ENCODE measurements at places on chromosomes 16 and 17.
A peak's percentile ranks its signal among the peaks of the same experiment; 100 is the strongest.

- peak; percentile 72 for DNase-seq
These were observed 505 bp upstream of the COG1 start for GRCh38 chr17:73192206-73192893.

- DNase-seq: no peak
These were observed 10.0 kb upstream of the ZFP3 start for GRCh38 chr17:5068236-5068635.

DNA sequence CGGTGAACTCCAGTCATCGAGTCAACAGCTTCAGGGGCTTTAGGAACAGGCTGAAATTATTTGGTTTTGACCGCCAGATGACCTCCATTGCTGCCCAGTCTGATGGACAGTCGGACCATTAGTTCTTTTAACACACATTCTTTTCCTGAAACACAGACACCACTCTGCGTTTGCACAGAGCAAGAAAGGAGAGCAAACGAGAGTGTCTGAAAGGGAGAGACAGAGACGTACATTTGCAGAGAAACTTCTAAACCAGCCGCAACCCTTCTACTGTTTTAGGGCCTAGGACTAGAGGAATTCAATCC is 156.1 kb downstream of the SNX11 start:
- no peak for DNase-seq

- DNase-seq: no peak
These were observed 24.1 kb upstream of the GNG13 start for GRCh38 chr16:824601-825000.

DNA sequence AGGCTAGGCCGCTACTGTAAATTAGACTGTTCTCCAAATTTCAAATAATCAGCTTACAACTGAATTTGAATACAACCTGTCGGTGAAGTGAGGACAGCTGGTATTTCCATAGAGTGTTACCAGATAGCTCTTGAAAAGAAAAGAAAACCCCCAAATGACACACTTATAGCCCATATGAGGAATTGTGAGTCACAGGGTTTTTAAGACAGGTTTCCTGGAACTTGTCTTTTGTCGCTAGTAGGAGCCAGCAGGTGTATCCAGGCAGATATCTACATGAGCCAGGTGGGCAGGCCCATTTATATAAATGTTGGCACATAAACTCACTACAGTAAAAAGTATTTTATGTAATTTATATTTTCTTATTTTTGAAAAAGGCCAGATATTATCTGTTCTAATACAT is 24.0 kb downstream of the TNRC6A start:
- peak; percentile 46 for DNase-seq

DNA sequence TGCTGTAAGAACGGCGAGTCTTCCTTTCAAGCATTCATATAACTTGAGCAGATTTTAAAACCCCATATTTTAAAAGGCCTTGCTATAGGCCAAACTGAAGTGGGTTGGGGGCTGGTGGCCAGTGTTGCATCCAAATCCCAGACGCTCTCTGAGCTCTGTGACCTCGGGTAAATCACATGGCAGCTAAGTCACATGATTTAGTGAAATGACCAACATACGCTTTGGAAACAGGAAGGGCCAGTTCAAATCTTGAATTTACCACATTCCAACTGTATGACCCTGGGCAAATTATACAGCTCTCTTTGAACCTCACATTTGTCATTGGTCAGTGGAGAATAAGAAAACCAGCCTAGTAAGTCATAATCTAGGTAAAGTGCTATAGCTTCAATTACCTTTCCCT is 519.3 kb downstream of the HAPSTR1 start:
- no peak for DNase-seq

DNA sequence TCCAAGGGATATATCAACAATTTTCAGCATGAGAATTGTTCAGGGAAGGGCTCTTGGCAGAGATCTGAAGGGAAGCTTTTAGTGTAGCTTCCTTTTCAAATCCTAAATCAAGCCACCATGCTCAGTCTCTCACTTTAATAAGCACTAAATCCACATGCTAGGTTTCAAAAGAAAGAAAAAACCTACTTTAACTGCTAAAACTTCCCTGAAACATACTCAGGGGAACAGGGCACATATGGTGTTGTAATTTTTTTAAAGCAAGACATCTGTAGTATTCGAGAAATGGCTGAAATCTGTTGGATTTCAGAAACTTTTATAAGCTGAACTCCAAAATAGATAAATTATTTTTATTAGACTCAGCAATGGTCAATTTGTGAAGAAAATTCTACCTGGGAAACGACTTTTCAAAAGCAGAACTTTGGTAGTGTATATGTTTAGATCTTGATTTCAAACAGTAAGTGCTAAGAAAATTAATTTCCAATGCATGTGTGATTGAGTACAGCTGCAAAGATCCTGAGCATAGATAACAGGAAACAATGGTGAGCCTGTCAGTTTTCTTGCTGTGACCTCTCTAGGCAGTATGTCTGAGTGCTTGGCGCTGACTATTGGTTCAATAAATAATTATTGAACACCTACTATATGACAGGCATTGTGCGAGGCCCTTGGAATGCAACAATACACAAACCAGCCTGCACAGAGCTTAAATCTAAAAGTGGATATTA is 804.5 kb upstream of the SOX9 start:
- DNase-seq: no peak

GRCh38 chr16:87451563-87452210 is 41.1 kb downstream of the ZCCHC14 start:
- DNase-seq: no peak

DNA sequence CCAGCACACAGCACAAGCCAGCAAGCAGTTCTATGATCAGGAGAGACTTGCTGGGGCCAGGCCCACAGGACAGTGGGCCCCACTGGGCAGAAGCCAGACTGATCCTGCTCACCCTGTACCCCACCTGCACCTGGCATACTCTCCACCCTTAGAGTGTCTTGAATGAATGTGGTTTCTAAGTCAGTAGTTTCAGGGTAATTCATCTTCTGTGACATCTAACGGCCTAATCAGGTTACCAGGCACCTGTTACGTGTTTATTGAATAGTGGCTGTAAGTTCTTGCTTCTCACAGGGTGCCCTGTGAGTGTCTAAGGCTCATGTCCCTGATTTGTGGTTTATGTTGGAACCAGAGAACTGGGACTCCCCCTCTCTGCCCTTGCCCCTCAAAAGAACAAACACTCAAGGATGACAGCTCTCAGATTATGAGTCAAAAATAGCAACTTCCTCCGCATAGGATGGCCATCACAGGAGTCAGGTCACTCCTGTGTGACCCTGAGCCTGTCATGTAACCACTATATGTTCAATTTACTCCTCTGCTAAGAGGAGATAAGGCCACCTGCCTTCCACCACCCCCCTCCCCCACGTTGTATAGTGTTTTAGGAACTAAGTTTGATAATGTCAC is 7.0 kb upstream of the OR2C1 start:
- DNase-seq: no peak

DNA sequence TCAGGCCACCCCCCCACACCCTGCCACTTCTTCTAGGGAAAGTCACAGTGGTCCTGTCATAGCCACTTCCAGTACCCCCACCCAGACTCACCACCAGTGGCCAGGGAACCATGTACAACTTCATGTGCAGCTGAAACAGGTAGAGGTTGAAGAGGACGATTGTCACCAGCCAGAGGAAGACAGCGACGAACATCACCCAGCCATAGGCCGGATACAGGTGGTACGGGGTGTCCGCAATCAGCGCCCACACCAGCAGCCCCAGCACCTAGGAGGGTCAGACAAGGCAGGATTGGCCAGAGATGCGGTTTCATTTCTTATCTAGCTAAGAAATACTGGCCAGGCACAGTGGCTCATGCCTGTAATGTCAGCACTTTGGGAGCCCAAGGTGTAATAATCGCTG is 16.7 kb downstream of the ARL2BP start:
- no peak for DNase-seq

DNA sequence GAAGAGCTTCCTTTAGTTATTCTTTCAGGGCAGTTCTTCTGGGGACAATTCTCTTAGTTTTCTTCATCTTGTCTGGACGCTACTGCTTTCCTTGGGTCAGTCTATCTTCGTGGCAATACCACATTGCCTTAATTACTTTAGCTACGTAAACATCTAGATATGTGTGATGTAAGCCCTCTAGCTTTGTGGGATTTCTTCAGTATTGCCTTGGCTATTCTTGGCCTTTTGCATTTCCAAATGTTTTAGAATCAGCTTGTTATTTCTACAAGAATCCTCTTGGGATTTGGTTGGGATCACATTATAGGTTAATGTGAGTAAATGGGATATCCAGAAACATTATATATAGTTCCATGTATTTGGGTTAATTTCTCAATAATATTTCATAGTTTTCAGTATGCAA is 9.0 kb upstream of the ST6GALNAC2 start:
- no peak for DNase-seq

- DNase-seq: no peak
These were observed 3.5 kb upstream of the SALL1 start for GRCh38 chr16:51154271-51155171.

GRCh38 chr16:58264961-58265479 is 29.8 kb downstream of the PRSS54 start:
- no peak for DNase-seq

- peak; percentile 79 for DNase-seq
These were observed 19.8 kb downstream of the FMNL1 start for GRCh38 chr17:45241328-45242028.

GRCh38 chr17:56130026-56130425 is 23.2 kb upstream of the ANKFN1 start:
- no peak for DNase-seq

DNA sequence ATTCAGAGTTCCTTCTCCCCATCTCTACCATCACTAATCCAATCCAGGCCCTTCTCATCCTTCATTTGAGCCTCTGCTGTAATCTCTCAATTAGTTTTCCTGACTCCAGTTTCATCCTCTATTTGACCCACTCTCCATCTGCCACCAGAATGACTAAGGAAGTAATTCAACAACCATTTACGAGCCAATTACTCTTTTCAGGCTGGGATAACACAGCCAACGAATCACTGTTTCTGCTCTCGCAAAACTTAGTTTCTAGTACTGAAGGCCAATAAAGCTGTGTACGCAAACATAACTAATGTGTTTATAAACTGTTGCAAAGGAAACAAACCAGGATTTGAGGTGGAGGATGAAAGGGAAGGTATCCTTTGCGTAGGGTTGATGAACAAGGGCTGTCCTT is 53.7 kb downstream of the MAP2K6 start:
- no peak for DNase-seq

Measured in NCI-H1105 treated with DMSO at 0.1 percent for 48 hours (cell line).